Activated CD4-positive, alpha-beta T cell treated with anti-CD3 and anti-CD28 coated beads, Interleukin-2, amount 50 U/mL, for 16 hours (primary cell): ENCODE measurements at places on chromosomes 7 and 10.

DNA sequence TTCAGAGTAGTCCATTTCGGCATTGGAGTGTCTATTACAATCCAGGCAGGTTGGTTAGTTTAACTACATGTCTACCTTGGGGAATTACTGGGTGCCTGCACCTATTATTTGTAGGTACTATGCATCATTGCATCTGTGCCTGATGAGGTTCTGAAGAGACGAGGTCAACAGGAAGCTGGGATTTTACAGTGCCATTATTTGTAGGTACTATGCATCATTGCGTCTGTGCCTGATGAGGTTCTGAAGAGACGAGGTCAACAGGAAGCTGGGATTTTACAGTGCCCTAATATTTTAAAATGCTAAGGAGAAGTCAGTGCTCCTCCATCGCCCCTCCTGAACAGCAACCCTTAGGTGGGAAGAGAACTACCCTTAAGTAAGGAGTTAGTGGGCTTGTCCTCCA, 41.7 kb downstream of the NPY start:
- no peak for DNase-seq

DNA sequence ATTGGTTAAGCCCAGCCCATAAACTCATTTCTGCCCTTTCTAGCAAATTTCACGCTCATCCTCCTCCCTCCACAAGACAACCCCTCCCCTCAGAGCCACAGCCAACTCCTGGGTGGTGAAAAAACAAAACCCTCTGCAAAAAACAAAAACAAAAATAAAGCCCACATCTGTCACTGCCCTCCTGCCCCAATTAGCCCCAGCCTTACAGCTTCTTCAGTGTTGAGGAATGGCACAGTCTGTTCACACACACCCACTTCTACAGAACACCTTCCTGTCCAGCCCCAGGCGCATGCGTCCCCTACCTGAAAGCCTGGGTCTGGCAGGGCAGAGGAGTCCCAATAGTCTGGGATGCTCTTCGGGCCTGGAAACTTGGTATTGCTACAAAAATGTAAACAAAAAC, 34.4 kb downstream of the PARP12 start:
- no peak for DNase-seq

GRCh38 chr7:70701991-70702390, 430.0 kb upstream of the GALNT17 start:
- DNase-seq = no peak

- no peak for DNase-seq
These were observed 6.9 kb upstream of the ELFN1 start for GRCh38 chr7:1663223-1663622.

GRCh38 chr10:122276611-122277208, 5.6 kb downstream of the BTBD16 start:
- no peak for DNase-seq

DNA sequence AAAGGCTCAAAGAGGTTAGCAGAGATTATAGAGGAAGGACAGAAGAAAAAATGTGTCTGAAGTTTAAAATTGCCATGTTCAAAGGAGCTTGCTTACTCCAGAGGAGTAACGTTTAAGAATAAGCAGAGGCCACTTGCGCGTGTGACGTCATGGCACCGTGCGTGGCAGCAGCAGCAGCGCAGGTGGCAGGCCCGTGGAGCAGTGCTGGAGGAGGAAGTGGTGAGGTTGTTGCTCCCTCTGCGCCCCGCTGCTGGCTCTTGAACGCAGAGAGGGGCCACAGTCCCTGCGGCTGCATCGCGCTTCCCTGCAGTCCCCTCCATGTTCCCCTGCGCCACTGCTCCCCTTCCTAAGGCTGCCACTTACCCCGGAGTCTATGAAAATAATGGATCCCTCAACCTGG, 37.5 kb downstream of the GDI2 start:
- peak; percentile 67 for DNase-seq

- DNase-seq = no peak
These were observed 144.5 kb upstream of the BMPER start for GRCh38 chr7:33760834-33761233.

DNA sequence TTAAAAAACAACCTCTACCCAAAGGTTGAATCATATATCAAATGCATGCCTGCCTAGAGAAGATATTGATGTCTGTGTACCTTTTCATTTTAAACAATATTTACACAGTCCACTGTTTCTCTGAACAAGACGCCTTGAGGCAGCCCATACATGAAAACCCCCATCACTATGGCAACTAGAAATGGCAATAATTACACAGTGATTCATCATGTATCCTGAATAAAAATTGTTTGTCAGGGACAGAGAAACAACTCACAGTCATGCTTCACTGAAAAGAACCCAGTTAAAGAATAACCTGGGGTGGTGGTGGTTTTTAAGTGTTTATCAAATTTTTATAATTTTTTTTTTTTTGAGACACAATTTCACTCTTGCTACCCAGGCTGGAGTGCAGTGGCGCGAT, 19.7 kb downstream of the DNAJC12 start:
- peak; percentile 50 for DNase-seq

DNA sequence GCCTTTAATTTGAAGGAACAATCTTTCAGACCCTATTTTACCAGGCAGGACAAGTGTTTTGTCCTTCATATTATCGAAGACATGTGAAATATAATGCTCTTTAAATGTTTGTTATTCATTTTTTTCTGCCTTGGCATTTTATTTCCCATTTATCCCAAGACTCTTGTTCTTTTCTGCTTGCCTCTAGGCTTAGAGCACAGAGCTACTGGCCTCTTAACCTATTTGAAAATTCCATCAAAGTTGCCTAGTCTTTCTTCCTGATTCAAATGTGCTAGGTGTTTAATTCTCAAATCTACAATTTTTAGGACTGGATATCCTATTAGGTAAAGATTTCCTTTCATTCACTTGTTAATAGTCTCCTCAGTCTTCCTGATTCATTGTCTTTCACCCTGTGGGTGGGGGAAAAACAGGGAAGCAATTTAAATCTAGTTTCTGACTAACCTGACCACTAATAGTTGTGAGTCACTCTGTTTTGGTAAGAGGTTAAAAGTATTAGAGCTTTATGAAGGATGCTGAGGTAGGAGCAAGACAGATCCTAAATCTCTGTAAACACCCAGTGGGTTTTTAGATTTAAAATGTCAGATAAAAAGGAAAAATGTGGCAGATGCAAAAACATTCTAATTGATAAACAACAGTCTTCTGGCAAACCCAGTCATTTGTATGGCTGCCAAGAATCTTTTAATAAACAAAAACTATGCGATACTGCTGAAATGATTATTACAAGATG, 1.5 kb downstream of the LIPK start:
- no peak for DNase-seq

GRCh38 chr10:5587151-5588079, 62.7 kb downstream of the CALML3 start:
- no peak for DNase-seq

DNA sequence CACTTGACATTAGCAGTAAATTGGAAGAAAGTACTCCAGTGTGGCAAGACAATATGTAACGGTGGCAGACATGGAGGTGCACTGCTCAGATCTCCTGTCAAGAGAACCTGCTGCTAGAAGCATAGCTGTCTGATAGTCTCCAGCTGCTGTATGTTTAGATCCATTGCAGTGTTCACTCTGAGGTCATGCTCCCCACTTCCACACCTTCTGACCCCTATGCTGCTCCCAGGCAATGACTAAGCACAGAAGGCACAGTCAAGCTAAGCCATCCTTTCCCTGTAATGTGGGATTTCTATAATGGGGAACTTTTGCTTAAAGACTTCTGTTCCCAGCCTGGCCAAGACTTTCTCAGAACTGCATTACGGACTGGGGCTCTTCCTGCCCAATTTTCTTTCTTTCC, 315.8 kb downstream of the HPSE2 start:
- DNase-seq = no peak

DNA sequence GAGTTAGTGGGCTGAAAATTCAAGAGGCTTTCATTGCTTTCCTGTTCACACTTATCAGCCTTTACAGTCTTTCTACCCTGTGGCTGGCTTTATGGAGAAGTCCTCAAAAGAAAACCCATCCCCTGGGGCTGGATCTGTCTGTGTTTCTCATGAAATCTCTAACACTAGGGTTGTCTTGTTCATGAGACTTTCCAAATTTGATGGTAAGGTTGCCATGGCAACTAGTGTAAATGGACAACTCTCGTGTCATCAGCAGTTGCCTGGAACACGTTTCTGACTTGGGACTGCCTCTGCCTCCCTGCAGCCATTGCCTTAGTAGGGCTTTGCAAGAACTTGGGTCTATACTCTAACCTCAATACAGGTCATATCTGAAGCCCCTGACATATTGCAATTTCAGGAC, 35.8 kb upstream of the PLPP4 start:
- no peak for DNase-seq

GRCh38 chr10:132027423-132027983, 38.2 kb upstream of the JAKMIP3 start:
- no peak for DNase-seq

DNA sequence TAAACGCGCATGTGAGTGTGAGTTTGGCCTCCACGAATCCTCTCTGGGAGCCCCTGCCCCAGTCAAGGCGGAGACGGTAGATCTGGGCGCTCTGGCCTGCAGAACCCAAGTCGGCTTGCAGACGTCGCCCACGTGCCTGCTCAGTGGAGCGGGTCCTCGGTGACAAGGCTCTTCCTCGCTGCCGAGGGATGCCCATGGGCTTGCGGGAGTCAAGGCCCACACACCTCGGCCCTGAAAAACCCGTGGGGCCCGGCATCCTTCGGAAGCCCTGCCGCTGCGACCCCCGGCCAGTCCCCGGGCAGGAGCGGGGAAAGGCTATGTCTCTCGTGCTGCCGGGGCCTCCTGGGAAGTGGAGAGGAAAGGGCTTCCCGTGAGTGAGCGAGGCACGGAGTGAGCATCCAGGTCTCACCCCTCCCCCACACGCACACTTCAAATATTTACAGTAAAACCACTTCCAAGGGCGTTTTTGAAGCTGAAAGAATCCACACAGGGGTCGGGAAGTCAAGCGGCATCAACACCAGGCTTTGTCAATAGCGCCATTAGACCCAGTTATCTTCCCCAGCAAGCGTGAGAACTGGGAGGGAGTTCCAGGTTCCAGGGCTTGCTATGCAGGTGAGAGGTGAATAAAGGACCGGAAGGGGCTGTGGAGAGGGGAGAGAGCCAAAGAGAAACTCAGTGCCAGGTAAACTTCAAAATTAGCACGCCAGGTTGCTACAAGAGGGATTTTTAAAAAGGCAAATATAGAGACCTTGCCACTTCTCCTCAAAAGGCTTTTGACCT, 1.1 kb upstream of the MNX1 start:
- no peak for DNase-seq

DNA sequence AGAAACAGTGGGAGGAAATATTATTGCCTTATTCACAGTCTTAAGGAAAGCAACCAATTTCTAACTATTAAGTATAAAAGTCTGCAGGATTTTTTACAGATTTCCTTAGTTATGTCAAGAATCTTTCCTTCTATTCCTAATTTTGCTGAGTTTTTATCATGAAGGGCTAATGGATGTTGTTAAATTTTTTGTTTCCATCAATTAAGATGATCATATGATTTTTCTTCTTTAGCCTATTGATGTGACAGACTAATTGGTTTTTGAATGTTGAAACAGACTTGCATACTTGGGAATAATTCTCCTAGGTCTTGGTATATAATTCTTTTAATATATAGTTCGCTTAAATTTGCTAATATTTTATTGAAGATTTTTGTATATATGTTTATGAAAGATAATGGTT, 569.1 kb upstream of the KCND2 start:
- DNase-seq = no peak

DNA sequence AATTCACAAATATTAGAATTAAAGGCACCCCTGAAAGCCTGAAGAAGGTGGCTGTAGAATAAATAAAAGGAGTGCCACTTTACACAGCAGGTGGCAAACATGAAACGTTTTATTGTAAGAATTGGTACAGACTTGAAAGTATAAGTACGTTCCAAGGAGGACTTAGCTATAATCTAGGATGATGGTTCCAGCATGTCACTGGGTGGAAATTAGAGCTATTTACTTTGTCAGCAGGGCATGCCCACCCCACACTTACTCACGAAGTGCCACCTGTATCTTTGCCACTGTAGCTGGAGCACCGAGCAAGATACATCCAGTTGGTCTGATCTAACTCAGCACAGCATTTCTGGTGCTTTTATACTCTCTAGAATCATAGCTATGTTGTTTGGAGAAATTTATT, 97.8 kb downstream of the GRM8 start:
- no peak for DNase-seq

- peak; percentile 46 for DNase-seq
These were observed 141.9 kb upstream of the KLF6 start for GRCh38 chr10:3926675-3927525.

DNA sequence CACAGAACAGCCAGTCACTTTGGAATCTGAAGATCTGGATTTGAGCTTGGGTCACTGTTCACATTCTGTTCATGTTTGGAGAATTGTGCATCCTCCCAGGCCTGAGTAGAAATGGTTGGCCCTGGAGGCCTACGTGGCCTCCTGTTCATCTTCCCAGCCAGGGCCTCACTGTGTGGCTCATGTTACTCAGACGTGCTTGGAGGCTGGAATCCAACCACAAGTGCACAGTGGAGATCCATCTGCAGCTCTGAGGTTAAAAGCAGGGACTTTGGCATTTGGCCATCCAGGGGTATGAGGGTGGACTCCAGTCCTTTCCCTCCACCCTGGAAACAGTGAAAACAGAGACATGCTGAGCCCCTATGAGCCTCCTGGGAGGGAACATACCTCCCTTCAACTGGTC, 709.0 kb upstream of the IGFBP3 start:
- DNase-seq = no peak

- DNase-seq = no peak
These were observed 1.3 kb downstream of the IMMP2L start for GRCh38 chr7:111560773-111561653.

DNA sequence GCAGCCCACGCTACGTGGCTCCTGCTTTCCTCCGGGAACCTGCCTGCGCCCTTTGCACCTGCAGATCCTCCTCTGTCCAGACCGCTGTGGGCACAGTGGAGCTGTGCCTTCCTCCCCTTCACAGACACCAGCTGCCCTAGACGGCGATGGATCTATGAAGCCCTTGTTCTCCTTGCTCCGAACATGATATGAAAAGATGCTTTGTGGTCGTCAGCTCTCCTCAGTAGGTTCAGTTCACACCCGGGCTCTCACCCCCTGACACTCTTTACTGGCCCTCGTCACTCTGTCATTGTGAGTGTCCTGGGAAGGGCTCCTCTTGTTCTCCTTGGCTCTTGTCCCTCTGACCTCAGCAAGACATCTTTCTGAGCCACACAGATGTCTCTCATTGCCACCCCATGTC, 4.2 kb downstream of the ZNF488 start:
- DNase-seq = no peak

DNA sequence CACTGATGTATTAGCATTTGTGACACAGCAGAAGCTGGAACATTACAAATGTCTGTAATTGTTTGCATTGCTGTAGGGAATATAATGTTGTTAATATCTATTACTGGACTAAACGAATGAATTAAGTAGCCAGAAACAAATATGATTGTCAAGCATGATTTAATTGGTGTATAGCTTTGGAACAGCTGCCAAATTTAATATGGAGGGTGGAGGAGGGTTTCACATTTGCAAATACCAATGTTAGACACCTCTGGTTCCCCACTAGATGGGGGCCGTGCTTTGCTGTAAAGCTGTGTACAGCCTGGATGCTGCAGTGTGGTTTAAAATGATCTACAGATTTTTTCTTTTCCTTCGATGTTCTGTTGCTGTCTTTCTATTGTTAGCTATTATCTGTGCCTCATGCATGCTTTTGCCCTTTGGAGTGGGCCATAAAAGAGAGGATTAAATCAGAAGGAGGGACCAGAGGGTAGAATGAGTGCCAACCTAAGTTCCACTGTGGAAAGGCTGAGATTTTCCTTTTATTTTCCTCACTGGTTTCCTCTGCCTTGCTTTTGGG, 23.1 kb downstream of the DNAJB9 start:
- no peak for DNase-seq

GRCh38 chr7:19401461-19401860, 256.2 kb upstream of the FERD3L start:
- no peak for DNase-seq

GRCh38 chr10:75265856-75266255, 30.1 kb upstream of the COMTD1 start:
- DNase-seq = no peak
